ENCODE measurements at places on chromosomes 5 and 9.

DNA sequence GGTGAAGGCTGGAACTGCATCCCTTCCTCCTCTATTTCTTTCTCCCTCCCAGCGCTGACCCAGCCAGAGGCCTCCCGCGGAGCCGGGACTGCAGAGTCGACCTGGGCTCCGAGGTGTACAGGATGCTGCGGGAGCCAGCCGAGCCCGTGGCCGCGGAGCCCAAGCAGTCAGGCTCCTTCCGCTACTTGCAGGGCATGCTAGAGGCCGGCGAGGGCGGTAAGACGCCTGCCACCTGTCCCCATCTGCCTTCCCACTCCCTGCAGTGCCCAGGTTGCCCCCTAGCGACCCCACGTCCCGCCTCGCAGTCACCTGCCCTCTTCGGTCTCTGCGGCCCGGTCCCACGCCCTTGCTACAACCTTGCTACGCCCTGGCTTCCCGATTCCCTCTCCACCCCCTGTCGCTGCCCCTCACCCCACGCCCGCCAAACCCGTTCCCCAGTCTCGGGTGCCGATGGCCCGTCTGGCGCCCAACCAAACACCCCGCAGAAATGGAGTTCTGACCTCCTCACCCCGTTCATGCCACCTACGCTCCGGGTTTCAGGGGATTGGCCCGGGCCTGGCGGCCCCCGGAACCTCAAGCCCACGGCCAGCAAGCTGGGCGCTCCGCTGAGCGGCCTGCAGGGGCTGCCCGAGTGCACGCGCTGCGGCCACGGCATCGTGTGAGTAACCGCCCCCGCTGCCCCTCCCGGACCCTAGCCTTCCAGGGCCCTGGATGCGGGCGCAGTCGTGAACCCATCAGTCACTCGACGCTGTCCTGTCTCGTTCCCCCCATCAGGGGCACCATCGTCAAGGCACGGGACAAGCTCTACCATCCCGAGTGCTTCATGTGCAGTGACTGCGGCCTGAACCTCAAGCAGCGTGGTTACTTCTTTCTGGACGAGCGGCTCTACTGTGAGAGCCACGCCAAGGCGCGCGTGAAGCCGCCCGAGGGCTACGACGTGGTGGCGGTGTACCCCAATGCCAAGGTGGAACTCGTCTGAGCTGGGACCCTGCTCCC, 14.1 kb downstream of the PDLIM4 start:
- DNase-seq, result no peak

- DNase-seq, result no peak
Measured at GRCh38 chr5:109805472-109805871, 115.7 kb downstream of the MAN2A1 start.

DNA sequence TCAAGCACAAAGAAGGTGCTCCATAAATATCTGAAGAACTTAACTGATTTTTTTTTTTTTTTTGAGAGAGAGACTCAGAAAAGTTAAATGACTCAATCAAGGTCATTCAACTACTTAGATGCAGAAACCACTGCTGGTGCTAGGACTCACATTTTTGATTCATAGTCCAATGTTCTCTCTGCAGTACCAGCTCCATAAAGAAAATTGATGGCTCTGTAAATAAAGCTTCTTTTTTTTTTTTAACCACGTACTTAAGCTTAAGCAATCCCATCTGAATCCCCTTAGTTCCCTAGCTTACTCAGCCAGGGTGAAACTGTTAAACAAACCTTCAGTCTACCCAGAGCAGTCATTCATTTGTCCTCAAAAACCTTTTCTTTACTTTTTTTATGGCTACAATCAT, 657.0 kb upstream of the WWC1 start:
- no peak for DNase-seq

- no peak for DNase-seq
Measured at GRCh38 chr5:178287091-178287790, 54.6 kb upstream of the PHYKPL start.

GRCh38 chr9:12640016-12640587, 53.1 kb upstream of the TYRP1 start:
- DNase-seq, result no peak

GRCh38 chr9:115234094-115234493, 116.1 kb upstream of the TNC start:
- DNase-seq, result no peak

DNA sequence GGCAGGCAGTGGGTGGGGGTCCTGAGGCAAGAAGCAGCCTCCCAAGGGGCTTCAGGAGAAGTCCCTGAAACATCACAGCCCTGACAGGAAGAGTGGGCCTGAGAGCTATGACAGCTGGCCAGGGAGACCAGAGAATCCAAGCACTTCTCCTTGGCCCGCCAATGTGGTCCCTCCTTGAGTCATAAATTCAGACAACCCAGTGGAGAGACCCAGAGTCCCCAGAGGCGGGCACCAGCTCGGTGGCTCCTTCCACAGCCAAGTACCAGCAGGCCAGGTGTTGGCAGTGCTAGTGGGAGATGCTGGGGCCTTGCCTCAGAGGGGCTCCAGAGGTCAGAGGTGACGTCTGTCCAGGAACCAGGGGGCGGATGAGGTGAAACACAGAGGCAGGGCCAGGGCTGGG, 1.6 kb upstream of the DOK3 start:
- DNase-seq, result no peak

GRCh38 chr5:170737591-170737990, 45.9 kb upstream of the GABRP start:
- no peak for DNase-seq

- no peak for DNase-seq
Measured at GRCh38 chr9:87063246-87063645, 115.9 kb upstream of the GAS1 start.

DNA sequence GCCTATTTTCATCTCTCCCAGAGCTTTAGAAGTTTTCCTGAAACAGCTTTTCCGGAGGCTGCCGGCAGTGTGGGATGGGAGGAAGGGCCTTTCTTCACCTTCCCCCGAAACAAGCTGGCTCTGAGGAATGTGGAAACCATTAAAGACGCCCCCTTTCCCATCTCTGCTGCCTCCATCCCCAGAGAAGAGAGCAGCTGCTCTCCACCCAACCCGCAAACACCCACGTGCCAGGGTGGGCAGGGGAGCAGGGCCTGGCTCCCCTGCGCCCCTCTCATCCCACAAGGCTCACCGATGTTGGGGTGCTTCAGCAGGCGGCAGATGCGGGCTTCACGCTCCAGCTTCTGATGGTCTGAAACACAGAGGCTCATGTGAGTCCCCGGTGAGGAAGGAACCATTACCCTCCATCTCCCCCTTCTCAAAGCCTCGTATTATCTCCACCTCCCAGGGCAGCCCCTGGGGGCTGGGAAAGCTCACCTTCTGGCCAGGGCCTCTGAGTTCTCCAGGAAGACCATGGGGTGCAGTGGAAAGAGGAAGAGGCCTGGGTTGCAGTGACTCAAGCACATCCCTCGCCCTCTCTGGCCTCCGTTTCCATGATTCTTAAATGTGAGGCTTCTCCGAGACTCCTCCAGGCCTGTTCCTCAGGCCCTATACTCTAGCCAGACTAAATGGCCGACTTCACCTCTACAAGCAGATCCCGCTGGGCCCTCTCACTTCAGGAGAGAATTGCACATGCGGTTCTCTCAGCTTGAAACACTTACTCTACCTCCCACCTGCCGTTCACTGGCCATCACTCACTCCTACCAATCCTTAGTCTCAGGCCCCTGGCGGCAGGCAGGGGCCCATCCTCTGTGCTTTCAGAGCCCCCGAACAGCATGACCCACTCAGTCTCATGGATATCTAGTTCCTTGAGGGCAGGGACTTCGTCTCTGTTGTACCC, 24.6 kb downstream of the CAMK2A start:
- DNase-seq, result no peak

- DNase-seq, result no peak
Measured at GRCh38 chr5:133116601-133117000, 64.8 kb downstream of the HSPA4 start.

DNA sequence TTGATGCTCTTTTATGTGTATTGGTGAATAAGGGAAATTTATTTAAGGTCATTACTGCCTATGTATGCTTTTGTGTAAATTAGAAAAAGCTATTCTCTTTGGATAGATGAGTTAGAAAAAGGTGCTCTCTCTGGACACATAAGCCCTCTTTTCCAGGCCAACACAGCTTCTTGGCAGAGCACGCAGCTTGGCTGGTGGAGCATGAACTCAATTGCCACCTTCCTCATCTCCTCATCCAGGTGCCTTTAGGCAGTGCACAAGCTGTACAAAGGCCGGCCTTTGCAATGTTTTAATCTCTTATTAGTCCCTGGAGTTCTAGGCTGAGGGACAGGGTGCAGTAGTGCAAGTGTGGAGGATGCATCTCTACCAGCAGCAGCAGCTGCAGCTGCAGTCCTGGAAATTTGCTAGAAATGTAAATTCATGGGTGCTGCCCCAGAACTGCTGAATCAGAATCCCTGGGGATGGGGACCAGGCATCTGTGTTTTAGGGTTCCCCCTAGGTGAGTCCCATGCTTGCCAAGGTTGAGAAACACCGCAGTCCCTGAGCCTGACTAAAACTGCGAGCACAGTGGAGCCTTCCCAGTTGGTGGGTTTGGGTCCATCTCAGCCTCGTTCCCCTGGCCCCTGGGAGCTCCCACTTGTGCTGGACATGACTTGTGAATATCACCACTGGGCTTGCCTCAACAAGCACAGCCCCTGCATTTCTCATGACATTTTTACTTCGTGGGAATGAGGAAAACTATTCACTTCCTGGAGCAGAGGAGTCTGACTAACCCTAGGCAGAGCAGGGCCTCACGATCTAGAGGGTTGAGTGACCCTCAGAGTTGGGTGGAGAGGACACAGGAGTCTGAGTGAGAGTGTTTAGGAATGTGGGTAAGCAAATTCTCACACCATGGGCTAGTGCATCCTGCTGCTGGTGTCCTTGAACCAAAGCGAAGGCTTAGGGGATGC, 272.3 kb downstream of the ZSWIM6 start:
- DNase-seq, result no peak

DNA sequence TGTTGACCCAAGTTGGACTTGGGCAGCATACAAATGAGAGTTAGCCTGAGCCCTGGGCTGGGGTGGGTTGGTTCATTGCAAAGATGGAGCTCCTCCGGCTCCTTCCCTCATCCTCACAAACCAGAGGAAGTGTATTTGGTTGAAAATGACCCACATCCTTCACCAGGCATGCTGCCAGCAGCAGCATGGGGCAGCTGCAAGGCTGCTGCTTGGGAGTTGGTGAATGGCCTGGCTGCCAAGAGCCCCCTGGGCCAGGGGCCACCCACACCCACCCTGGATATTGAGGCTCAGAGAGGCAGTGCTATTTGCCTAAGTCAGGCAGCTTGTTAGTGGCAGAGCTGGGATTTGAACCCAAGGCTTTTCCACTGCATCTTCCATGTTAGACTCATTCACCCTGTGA, 29.5 kb downstream of the PPARGC1B start:
- no peak for DNase-seq

GRCh38 chr9:110714314-110714713, 45.7 kb downstream of the MUSK start:
- no peak for DNase-seq

DNA sequence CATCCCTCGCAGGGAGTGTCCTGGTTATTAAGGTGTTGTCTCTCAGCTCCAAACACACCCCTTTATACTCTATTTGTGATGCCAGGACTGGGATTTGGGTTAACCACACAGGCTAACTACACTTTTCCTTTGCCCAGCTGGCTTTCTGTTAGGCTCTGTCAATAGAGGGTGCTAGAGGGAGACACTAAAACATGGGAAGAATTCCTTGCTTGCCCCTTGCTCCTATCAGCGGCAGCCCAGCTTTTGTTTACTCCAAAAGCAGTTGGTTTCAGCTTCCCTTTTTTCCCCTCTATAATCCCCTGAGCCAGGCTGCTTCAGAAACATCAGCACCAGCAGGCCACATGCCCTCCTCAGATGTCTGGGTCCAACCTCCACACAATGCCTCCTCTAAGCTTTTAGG, 297.1 kb downstream of the KCTD16 start:
- no peak for DNase-seq

DNA sequence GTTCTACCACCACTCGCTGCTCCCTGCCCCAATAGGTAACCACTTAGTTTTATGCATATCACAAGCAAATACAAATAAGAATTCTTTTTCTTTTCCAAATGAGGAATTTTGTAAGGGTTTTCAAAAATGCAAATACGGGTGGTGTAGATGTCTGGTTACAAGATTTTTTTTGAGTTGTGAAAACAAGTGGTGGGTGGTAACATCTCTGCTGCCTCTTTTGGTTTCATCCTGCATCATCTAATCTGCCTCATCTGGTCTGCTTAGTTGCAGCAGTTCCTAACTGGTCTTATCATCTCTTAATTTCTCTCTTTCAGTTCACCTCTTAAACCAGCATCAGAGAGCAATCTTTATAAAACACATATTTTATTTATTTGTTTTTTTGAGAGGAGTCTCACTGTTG, 5.3 kb downstream of the NFX1 start:
- no peak for DNase-seq

DNA sequence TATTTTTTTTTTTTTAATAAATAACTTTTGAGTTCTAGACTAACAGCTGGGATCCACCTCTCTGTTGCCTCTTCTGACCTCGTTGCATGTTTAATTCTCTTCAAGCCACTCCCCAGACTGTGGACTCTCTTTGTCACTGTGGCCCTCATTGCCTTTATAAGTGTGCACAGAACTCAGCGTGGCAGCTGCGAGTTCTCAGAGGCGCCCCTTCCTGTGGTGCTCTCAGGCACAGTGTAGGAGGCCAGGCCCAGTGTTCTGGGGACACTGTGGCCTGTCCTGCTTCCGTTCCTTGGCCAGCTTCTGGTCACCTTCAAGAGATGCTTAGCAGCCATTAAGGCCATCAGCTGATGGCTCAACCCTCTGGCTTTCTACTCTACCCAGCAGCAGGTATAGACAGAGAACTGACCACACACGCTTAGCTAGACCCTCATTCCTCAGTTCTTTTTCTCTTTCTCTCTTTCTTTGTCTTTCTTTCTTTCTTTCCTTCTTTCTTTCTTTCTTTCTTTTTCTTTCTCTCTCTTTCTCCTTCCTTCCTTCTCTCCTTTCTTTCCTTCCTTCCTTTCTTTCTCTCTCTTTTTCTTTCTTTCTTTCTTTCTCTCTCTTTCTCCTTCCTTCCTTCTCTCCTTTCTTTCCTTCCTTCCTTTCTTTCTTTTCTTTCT, 27.7 kb downstream of the STC2 start:
- DNase-seq, result no peak

- no peak for DNase-seq
Measured at GRCh38 chr9:9387511-9388115, 1225.2 kb downstream of the PTPRD start.

DNA sequence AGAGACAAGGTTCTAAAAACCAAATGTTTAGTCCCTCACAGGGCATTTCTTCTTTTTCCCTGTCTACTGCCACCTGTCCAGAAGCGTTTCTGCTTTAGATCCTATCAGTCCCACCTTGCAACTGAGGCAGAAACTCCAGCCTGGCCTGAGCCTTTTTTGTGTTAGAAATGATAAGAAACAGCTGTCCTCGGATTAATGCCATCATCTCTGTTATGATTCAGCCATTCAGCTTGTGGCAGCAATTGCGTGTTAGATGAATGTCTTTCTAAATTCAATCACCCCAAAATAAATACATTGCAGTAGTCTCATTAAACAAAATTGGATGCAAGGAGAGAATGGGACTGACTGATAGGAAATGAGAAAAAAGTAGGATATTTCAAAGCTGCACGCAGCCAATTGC, 28.3 kb upstream of the FRMPD1 start:
- DNase-seq, result no peak

Measured in CD4-positive, alpha-beta T cell treated with Interleukin-15 for 4 hours (primary cell).